Activated naive CD4-positive, alpha-beta T cell treated with anti-CD3 and anti-CD28 coated beads, Interleukin-2, amount 10 ng/mL, durations not matched to agents 7 days and 5 days (primary cell): ENCODE measurements at places on chromosomes 7 and 10.

DNA sequence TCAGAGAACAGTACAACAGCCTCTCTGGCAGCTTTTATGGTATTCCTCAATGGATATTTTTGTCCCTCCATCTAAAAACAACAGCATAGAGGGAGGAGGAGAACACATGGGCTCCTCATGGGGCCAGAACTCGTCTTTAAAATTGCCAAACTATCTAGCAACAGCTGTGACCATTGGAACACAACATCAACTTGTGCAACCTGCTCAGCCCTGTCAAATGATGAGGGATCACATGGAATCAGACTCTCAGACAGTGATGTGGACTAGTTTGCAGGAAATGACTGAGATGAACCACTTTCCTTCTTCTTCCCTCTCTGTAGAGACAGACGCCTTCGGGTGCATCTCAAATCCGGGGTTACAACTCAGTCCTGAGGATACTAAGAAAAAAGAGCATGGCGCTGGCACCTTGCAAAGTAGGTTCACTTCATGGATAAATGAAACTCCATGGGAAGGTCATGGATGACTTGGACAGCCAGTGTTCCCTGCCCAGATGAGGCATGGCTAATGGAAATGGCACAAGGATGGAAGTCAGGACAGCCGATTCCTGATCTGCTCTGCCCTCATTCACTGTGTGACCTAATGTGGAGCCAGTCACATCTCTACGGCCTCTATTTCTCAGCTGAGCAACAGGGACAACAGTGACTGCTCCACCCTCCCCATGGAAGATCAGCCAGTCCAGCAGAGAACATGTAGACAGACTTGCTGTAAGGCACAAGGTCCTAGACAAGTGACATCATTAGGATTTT, 24.6 kb upstream of the DGKI start:
- no peak for DNase-seq

DNA sequence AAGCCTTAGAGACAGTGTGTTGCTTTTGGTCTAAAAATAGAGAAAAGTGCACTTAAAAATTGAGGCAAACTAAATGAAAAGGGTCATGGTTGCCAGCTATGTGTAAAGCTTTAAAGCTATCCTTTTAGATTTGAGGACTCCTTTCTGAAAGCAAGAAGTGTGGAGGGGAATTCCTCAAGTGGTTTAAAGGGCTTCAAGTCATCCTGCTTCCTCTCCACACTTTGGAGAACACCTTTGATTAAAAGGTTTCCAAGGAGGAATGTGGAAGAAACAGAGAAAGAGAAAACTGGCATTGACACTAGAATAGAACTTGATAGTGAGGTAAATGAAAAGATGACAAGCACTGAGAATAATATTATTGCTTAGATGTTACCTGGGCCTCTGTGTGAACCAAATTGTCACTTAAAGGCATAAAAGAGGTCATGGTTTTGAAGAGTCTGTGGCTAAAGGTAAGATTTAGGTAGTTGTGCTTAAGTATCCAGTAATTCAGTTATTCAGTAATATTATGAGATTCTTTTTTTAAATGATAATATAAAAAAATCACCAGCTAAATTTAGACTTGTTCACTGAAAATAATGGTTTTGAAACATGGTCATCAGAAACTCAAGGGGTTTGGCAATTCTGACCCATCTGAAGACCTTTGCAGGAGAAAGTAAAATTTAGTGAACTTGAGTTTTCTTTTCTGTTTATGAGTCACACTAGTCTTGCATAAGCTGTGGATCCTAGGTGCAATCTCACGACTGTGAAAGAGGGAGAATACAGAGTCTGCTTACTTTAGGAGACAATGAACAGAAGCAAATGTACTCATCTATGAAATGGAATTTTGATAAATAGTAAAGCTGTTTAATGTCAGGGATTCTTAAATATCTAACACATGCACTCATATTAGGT, 466.0 kb downstream of the KIF20B start:
- no peak for DNase-seq

GRCh38 chr7:155816192-155816508, 3.9 kb upstream of the SHH start:
- no peak for DNase-seq

GRCh38 chr10:88707429-88708155, 1.5 kb downstream of the LIPK start:
- DNase-seq: no peak

- no peak for DNase-seq
Measured at GRCh38 chr7:22884911-22885788, 62.5 kb upstream of the TOMM7 start.

- no peak for DNase-seq
Measured at GRCh38 chr10:96290368-96291133, 13.7 kb upstream of the DNTT start.

- DNase-seq: no peak
Measured at GRCh38 chr7:99080679-99081078, 63.2 kb downstream of the SMURF1 start.

- peak; percentile 59 for DNase-seq
Measured at GRCh38 chr7:32890010-32890792, 1.4 kb downstream of the KBTBD2 start.

DNA sequence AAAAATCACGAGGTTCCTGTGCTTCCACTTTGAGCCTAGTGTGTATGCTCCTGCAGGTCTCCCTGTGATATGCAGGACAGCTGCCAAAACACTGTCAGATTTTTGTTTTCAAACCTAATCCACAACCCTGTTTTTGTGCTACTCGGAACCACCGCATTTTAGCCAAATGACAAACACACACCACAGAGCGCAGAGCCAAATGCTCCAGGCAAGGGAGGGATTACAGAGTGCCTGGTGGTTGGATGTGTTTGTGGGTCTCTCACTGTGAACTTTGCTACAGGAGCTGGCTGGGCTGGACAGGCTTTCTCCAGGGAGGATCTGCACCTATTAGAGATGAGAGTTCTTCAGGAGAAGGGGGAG, 5.7 kb upstream of the RBM28 start:
- no peak for DNase-seq

DNA sequence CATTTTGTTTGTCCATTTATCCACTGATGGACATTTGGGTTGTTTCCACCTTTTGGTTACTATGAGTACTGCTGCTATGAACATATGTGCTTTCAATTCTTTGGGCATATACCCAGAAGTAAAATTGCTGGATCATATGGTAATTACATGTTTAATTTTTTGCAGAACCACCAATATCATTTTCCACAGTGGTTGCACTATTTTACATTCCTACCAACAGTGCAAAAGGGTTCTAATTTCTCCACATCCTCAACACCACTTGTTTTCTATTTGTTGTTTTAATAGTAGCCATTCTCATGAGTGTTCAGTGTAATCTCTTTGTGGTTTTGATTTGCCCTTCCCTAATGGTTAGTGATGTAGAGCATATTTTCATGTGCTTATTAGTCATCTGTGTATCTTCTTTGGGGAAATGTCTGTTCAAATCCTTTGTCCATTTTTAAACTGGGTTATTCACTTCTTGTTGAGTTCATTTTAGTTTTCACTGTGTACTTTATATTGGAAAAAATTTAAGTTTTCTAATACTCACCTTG, 101.9 kb downstream of the HIBADH start:
- no peak for DNase-seq

- no peak for DNase-seq
Measured at GRCh38 chr10:93299195-93299594, 182.9 kb downstream of the MYOF start.

- DNase-seq: no peak
Measured at GRCh38 chr7:73899731-73900142, 38.8 kb downstream of the TMEM270 start.

GRCh38 chr10:8129438-8129837, 75.0 kb downstream of the GATA3 start:
- DNase-seq: no peak

GRCh38 chr10:26440088-26440470, 1.9 kb downstream of the APBB1IP start:
- DNase-seq: no peak

GRCh38 chr7:32155712-32156111, 85.5 kb upstream of the PDE1C start:
- DNase-seq: no peak

DNA sequence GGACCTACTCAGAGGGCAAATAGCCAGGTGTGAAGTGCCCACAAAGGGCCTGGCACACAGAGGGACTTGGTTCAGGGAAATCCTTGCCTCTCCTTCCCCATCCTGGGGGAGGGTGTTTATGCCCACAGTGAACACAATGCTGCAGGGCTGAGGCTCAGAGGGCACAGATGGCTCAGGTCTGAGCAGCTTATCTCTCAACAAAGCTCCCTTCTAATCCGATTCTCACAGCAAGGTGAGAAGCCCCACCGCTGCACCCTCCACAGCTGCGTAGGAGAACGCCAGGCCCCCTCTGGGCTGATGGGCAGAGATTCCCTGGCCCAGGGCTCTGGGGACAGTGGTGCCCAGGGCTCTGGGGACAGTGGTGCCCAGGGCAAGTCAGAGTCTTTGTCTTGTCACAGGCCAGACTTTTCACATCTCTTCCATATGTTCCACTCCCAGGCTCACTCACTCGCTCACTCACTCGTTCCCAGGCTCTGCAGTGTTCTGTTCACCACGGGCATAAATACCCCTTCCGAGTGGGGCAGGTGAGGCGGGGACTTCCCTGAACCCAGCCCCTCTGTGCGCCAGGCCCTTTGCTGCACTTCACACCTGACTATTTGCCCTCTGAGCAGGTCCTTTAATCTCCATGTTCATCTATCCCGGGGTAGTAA, 8.7 kb upstream of the CDHR1 start:
- peak; percentile 10 for DNase-seq
